ENCODE measurements at places on chromosomes 7 and 10. TPM values are rescaled to one million over a fixed set of nuclear protein-coding genes. Genes with fewer than 3 reads are reported as not detected.

DNA sequence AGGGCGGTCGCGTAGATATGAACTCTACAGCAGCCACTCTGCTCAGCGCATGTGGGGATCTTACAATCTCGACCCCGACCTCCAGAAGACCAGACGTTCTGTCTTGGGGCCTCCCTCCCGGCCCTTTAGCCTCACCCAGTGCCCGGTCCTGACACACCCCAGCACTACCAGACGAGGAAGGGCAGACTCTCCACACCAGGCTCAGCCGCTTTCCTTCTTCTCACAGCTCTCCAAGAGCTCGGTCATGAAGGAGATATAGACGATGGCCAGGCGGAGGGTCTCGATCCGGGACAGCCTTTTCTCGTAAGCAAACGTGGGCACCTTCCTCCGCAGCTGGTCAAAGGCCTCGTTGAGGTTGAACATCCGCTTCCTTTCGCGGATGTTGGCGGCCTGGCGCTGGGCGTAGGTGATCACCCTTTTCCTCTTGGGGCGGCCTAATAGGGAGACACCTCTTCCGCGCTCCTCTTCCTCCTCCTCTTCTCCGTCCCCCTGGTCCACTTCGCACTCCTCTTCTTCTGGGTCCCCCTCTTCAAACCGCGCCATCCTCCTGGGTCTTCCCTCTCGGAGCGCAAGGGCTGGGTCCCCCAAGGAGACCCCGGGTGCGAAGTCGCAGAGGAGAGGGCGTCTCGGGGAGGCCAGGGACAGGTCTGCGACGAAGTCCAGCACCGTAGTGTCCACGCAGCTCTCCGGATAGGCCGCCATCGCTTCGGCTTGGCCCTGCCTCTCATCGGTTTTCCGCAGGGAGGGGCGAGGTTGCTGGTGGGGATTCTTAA is at the start of gene FERD3L:
TSS of gene FERD3L (minus strand) at position 761 of the 773 bp plus-strand sequence. CDS start at position 702, 59 bp downstream.
- H3K27ac ChIP-seq, result no peak within 1 kb of the TSS
- peaks cover 5% of the 10 kb centered on the region for H3K4me1 ChIP-seq
- H3K4me3 ChIP-seq, result no peak within 1 kb of the TSS

DNA sequence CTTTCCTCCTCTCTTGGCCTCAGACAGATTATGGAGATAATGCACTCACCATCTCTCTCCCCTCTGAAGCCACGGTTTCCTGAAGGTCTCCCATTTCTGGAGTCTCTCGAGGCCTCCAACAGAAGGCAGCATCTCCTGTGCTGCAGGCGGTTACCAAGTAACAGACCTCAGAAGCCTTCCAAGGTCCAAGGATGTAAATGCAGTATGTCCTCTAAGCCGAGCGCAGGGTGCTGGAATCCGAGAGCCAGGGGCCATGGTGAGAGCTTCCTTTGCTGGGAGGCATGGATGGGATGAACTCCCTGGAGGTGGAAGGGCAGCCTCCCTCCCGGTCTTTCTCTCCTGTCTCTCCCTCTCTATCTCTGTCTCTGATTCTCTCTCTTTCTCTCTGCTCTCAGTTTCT is 79.8 kb downstream of the ADARB2 start:
- H3K27me3 ChIP-seq, result no peaks in the 10 kb centered on the region
- H3K27ac ChIP-seq, result no peak overlapping the region
- no peak for DNase-seq
- no peak overlapping the region for H3K4me3 ChIP-seq

GRCh38 chr7:24733414-24734060 is 23.7 kb downstream of the GSDME start:
- H3K4me3 ChIP-seq, result no peak overlapping the region
- peaks cover 11% of the 10 kb centered on the region for H3K36me3 ChIP-seq
- no peak overlapping the region for H3K27ac ChIP-seq
- no peak for DNase-seq
- H3K27me3 ChIP-seq, result no peaks in the 10 kb centered on the region

DNA sequence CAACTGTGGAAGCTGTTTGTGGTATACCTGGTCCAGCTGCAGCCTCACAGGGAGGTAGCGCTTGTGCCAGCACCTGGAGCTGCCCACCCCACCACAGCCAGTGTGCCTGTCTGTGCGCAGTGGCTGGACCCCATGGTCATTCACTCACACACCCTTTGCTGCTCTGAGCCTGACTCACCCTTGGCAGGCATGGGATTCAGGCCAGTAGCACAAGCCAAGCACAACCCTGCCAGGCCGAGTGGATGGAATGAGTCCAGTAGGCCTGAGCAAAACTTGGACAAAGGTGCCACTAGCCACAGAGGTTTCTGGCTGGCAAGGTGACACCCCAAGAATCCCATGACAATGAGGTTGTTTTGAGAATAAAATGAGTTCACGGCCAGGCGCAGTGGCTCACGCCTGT is 19.0 kb downstream of the RBM48 start:
- no peaks in the 10 kb centered on the region for H3K36me3 ChIP-seq
- H3K4me1 ChIP-seq, result no peaks in the 10 kb centered on the region
- H3K27ac ChIP-seq, result no peak overlapping the region

DNA sequence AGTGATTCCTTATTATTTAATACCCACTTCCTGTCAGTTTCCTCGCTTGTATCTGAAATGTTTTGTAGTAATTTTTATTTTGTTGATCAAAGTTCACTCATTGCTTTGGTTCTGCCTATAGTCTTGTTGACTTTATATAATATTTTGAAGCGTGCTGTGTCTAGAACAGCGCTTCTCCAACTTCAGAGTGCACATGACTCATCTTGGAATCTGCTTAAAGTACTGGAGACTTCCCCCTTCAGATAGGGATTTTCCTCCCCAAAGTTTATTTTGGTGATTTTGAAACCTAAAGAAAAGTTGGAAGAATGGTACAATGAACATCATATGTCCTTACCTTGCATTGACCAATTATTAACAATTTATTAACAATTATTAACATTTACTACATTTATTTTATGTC is 5.8 kb downstream of the COMTD1 start:
- H3K36me3 ChIP-seq, result peaks cover 85% of the 10 kb centered on the region
- peak; percentile 40 for DNase-seq
- no peaks in the 10 kb centered on the region for H3K27me3 ChIP-seq
- peak overlapping the region; percentile 84 for H3K27ac ChIP-seq
- H3K4me3 ChIP-seq, result peak overlapping the region; percentile 51

DNA sequence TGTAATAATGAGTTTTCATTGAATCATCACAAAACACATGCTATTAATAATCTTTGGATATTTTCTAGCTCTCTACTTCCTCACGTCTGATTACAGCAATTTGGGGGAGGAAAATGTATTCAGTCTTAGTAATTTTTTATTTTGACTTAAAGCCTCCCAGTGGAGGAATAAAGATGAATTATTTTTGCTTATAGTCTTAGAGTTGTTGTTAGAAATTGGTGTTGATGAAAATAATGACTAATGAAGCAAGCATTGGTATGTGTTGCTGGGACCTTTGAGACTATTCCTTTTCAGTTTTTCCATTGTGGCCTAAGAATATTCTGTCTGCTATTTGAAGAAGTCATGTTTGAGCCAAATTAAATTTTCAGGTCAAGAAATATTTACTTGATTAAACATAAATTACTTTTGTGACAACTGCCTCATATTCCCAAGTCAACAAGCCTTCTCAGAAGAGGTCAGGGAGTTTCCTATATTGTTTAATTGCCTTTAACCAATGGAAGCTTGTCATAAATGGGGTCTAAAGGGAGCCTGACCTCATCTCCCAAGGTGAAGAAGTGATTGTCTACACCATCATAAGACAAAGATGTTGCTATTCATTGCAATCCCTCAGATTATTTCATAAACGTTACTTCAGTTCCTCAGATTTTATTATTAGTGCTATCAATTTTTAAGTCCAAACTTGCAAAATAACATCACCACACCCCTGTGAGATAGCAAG is 90.0 kb downstream of the ST7 start:
- DNase-seq, result no peak
- H3K36me3 ChIP-seq, result peaks cover 4% of the 10 kb centered on the region
- H3K27ac ChIP-seq, result no peak overlapping the region
- no peaks in the 10 kb centered on the region for H3K27me3 ChIP-seq
- no peaks in the 10 kb centered on the region for H3K4me1 ChIP-seq

MCM10 gene
- 3.5 TPM for total RNA-seq

ZNF425 gene
- 3.3 TPM for total RNA-seq

TMEM213 gene
- total RNA-seq, result not detected

Measured in MCF 10A (cell line).